ENCODE measurements at places on chromosomes 12 and 14. TPM values are rescaled to one million over a fixed set of nuclear protein-coding genes. Genes with fewer than 3 reads are reported as not detected.

- H3K27me3 ChIP-seq, result no peaks in the 10 kb centered on the region
- no peak overlapping the region for H3K27ac ChIP-seq
- no peak overlapping the region for H3K4me3 ChIP-seq
- DNase-seq, result no peak
- H3K4me1 ChIP-seq, result no peaks in the 10 kb centered on the region
Observed at GRCh38 chr14:80135305-80136088, 75.8 kb downstream of the DIO2 start.

GRCh38 chr12:67367843-67368242 lies 98.7 kb downstream of the CAND1 start:
- no peak overlapping the region for H3K27ac ChIP-seq
- H3K4me1 ChIP-seq, result no peaks in the 10 kb centered on the region
- no peak for DNase-seq

Gene DNAJC22
- total RNA-seq, result 2.9 TPM

DNA sequence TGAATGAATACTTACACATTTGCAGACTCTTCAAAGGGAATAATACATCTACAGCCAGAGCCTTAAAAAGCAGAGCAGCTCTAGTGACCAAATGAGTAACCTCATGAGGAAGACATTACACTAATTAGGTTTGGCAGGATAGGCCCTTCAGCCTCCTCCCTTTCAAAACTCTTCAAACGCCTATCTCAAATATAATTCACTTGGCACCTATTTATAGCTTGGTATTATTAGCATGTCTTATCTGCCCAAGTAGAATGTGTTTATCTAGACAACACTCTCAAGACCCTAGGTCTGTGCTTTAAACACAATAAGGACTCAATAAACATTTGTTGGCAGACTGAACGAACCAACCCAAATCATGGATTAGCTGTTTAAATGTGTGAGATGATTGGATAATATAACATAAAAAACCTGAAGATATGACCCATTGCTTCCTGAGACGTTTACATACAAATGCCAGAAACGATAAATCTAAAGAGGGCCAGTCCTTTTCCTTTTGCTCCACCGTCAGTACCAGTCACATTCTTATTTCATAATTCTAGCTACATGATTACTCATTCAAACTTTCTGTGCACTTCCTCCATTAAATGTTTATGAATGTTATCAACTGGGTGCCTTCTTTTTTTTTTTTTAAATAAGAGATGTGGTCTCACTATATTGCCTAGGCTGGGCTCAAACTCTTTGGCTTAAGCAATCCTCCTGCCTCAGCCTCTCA lies 123.3 kb downstream of the CEP83 start:
- no peaks in the 10 kb centered on the region for H3K4me1 ChIP-seq
- H3K27me3 ChIP-seq, result no peaks in the 10 kb centered on the region
- no peak for DNase-seq
- no peak overlapping the region for H3K27ac ChIP-seq

Gene CPM
- total RNA-seq, result 80.5 TPM

GRCh38 chr12:49092086-49092815 lies 2.4 kb downstream of the DHH start:
- no peak for DNase-seq
- H3K27me3 ChIP-seq, result peaks cover 13% of the 10 kb centered on the region
- H3K27ac ChIP-seq, result no peak overlapping the region
- no peaks in the 10 kb centered on the region for H3K36me3 ChIP-seq
- no peak overlapping the region for H3K4me3 ChIP-seq

DNA sequence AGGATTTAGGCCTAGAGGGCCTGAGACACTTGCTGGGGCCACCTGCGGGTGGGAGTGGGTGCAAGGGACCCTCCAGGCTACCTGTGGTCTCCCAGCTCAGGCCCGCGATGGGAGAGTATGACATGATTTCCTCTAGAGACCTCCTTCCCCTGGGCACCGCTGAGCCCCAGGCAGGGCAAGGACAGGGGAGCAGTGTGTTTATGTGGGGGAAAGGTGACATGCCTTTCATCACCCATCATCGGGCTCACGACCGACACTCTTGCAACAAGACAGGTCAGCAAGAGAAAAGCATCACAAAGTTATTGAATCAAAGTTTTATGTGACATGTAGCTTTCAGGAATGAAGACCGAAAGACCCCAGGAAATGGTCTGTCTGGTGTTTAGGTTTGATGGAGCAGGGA lies 19.9 kb downstream of the SH2B3 start:
- no peak overlapping the region for H3K27ac ChIP-seq
- no peak overlapping the region for H3K4me3 ChIP-seq
- DNase-seq, result no peak

Gene MRPL42
- total RNA-seq, result 67.8 TPM

- no peak for DNase-seq
- no peaks in the 10 kb centered on the region for H3K27me3 ChIP-seq
- no peaks in the 10 kb centered on the region for H3K36me3 ChIP-seq
- H3K4me1 ChIP-seq, result no peaks in the 10 kb centered on the region
Observed at GRCh38 chr12:78390920-78391319, 473.7 kb upstream of the SYT1 start.

DNA sequence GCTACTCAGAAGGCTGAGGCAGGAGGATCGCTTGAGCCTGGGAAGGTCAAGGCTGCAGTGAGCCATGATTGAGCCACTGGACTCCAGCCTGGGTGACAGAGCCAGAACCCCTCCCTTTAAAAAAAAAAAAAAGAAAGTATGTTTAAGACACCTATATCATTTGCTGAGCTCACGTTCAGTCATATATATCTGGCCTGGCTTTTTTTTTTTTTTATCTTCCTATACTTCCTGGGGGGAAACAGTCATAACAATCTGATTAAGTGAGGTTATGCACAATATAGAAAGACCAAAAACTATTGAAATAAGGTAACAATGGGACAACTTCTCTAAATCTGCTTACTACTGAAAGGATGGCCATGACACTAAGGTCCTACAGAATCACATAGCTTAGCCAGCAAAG lies 9.4 kb upstream of the ARID2 start:
- no peak for DNase-seq
- no peak overlapping the region for H3K27ac ChIP-seq
- no peaks in the 10 kb centered on the region for H3K27me3 ChIP-seq
- H3K4me1 ChIP-seq, result no peaks in the 10 kb centered on the region
- H3K36me3 ChIP-seq, result no peaks in the 10 kb centered on the region

- DNase-seq, result no peak
- H3K4me1 ChIP-seq, result no peaks in the 10 kb centered on the region
- no peak overlapping the region for H3K27ac ChIP-seq
- no peak overlapping the region for H3K4me3 ChIP-seq
Observed at GRCh38 chr12:3432176-3432742, 58.7 kb upstream of the PRMT8 start.

Gene TROAP
- total RNA-seq, result 2.9 TPM

Gene C14orf180
- 6.7 TPM for total RNA-seq

DNA sequence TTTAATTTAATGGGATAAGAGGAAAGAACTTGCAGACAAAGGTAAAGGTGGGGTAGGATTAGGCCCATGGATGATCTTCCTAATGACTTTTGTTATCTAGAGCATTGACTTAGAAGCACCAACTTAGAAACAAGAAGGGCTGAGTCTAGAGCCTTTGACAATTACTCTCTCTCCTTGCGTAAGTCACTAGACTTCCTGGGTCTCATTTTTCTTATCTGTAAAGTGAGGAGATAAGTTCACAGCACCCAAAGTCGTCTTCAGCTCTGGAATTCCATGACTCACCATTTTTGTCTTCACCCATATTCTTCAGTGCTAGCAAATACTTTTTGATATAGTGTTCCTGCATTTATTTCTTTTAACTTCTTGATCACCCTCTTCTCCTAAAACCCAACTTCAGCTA lies 75.7 kb downstream of the SSPN start:
- H3K36me3 ChIP-seq, result no peaks in the 10 kb centered on the region
- no peak for DNase-seq
- no peak overlapping the region for H3K4me3 ChIP-seq
- no peak overlapping the region for H3K27ac ChIP-seq
- H3K27me3 ChIP-seq, result no peaks in the 10 kb centered on the region

DNA sequence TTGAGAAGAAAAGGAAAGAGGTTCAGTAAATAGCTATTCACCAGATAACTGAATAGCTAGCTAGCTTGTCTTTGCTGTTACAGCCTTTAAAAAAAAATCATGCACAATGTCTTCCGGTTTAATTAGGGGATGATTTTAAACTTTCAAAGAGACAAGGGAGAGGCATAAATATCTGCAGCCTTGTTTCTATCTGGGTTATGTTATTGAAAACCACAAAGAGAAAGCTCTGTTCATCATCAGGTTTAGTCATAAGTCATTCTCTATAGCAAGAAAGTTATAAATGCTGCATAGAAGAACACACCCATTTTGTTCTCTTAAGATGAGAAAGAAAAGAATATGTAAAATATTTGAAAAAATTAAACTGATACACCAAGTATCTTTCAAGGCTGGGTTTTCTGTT lies 1046.9 kb downstream of the AACS start:
- no peaks in the 10 kb centered on the region for H3K36me3 ChIP-seq
- no peak for DNase-seq
- no peaks in the 10 kb centered on the region for H3K27me3 ChIP-seq
- no peak overlapping the region for H3K27ac ChIP-seq
- no peaks in the 10 kb centered on the region for H3K4me1 ChIP-seq

DNA sequence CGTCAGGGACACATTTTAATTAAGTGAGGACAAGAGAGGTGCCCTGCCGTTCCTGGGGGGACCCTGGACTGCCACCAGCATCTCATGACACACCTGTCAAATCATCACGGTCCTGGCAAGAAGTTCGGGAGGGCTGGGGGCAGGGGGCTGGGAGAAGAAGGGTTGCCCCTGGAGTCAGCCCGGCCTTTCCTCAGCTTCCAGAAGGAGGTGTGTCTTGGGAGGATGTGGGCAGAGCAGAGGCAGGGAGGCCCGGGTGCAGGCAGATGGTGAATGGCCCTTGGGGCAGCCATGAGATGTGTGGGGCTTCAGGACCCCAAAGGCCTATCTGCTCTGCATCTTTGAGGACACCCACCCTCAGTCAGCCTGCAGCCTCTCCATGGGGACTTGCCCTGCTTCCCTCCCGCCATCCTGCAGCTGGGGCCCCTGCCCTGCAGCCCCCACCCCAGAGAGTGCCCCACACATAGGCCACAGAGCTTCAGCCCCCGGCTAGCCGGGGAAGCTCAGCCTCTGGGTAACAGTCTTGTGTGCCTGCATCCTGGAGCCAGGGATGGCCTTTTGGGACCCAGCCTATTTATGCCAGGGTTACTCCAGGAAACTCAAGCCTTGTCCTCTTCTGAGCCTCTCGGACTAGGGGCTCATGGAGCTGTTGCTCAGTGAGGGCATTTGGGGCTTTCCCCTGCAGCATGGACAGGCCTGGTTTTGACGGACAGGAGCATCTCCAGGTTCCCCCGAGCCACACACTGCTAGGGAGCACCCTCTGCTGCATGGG lies 178.5 kb downstream of the KIF26A start:
- H3K4me3 ChIP-seq, result no peak overlapping the region
- no peak for DNase-seq
- H3K27me3 ChIP-seq, result peaks cover 3% of the 10 kb centered on the region
- H3K27ac ChIP-seq, result no peak overlapping the region

DNA sequence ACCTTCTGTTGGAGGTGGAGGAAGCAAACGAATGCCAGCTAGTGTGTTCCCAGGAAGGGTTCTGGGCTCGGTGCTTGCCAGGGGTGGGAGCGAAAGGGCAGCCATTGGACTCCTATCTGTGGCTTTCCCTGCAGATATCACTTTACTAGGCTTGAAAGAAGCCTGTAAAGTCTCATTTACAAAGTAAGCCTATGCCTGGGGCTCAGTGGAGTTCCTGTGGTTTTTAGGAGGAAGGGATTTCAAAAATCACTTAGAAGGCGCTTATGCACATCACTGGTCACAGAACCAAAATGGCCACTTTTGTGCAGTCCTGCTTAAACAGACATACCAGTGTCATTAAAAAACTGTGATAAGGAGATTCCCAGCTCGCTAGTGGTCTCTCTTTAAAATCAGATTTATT lies 22.7 kb downstream of the CLMN start:
- peaks cover 4% of the 10 kb centered on the region for H3K4me1 ChIP-seq
- H3K36me3 ChIP-seq, result no peaks in the 10 kb centered on the region
- H3K27me3 ChIP-seq, result no peaks in the 10 kb centered on the region
- no peak overlapping the region for H3K27ac ChIP-seq
- H3K4me3 ChIP-seq, result no peak overlapping the region
- no peak for DNase-seq

GRCh38 chr12:91272461-91273063 lies 89.9 kb upstream of the DCN start:
- H3K4me1 ChIP-seq, result peaks cover 6% of the 10 kb centered on the region
- H3K27ac ChIP-seq, result peak overlapping the region; percentile 57
- no peak overlapping the region for H3K4me3 ChIP-seq
- DNase-seq, result peak; percentile 59
- no peaks in the 10 kb centered on the region for H3K27me3 ChIP-seq

Gene HSPB8
- 16.2 TPM for total RNA-seq

DNA sequence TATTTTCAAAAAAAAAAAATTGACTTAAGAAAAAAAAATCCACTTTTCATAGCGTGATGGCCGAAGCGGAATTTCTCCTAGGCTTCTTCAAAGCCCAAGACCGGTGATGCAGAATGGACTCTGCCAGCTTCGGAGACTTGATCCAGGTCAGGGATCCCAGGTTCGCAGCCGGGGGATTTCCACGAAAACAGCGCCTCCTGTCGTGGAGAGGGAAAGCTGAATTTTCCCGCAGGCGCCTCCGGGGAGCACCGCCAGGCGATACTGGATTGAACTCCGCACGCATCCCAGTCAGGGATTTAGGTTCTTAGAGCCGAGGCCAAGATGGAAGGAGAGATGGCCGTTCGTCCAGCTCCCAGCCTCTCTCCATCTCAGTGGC lies 2.1 kb downstream of the TTC6 start:
- no peak overlapping the region for H3K27ac ChIP-seq
- no peak for DNase-seq
- H3K4me1 ChIP-seq, result peaks cover 12% of the 10 kb centered on the region
- H3K4me3 ChIP-seq, result no peak overlapping the region

DNA sequence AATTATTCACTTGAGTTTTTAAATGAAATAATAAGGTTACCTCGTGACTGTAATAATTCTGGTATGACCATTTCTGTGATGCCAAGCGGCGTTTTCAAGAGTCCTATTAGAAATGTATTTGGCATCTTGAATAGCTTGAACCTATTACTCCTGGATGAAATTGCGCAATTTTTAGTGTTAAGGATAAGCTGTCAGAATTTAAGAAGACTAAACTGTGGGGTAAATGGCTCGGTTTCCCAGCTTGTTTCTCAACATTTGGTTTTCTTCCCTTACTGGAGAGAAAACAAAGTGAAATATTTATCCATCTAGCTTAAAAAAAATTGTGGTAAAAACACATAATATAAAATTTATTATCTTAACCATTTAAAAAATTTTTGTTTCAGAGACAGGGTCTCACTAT lies 26.8 kb downstream of the PCNX1 start:
- no peaks in the 10 kb centered on the region for H3K36me3 ChIP-seq
- peak overlapping the region; percentile 66 for H3K27ac ChIP-seq
- H3K4me3 ChIP-seq, result no peak overlapping the region
- peaks cover 20% of the 10 kb centered on the region for H3K4me1 ChIP-seq

DNA sequence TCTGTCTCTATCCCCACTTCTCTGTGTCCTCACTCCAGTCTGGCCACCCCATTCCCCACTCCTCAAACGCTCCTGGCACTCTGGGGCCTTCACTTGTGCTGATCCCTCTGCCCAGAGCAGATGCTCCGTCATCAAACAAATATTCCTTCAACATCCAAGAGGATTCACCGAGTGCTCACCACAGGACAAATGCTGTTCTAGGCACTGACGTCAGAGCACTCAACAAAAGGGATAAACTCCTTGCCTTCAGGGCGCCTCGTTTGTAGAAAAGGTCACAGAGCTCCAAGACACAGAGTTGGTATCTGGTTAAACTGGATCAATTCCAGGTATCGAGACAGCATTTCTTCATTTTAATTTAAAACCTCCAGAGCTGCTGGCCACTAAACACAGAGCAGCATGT lies 35.3 kb downstream of the PSMC1 start:
- no peaks in the 10 kb centered on the region for H3K27me3 ChIP-seq
- peak; percentile 64 for DNase-seq
- H3K4me1 ChIP-seq, result no peaks in the 10 kb centered on the region
- H3K4me3 ChIP-seq, result no peak overlapping the region
- peaks cover 58% of the 10 kb centered on the region for H3K36me3 ChIP-seq

All from adrenal gland (tissue), 19 donors.